GM20000 (cell line): ENCODE measurements at places on chromosomes 16 and 17.
A peak's percentile ranks its signal among the peaks of the same experiment; 100 is the strongest.

- no peak for DNase-seq
Measured at GRCh38 chr17:14214271-14214670, 22.4 kb downstream of the CDRT15 start.

- no peak for DNase-seq
Measured at GRCh38 chr17:66450008-66450851, 147.8 kb downstream of the PRKCA start.

DNA sequence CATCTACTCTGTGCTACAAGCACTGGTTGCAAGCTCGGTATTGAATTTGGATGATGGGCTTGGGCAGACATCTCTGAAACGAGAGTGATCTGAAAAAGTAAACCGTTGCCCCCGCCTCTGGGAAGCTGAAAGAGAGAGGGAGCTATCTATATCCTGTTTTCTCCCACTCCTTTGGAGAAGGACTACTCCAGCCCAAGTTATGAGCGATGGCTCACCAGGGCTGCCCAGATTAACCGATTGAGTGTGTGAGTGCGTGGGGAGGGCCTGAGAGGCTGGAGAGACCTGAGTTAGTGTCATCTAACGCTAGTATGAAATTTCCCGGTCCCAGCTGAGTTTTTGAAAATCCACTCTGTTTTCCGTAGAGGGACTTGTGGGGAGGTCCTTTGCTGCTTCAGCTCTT, 11.5 kb downstream of the MGAT5B start:
- DNase-seq = no peak

GRCh38 chr16:53061701-53062159, 6.9 kb downstream of the CHD9 start:
- DNase-seq = peak; percentile 71
